ENCODE measurements at places on chromosomes 6 and 20.

- DNase-seq: no peak
Observed at GRCh38 chr6:161963181-161963580, 689.3 kb upstream of the AGPAT4 start.

DNA sequence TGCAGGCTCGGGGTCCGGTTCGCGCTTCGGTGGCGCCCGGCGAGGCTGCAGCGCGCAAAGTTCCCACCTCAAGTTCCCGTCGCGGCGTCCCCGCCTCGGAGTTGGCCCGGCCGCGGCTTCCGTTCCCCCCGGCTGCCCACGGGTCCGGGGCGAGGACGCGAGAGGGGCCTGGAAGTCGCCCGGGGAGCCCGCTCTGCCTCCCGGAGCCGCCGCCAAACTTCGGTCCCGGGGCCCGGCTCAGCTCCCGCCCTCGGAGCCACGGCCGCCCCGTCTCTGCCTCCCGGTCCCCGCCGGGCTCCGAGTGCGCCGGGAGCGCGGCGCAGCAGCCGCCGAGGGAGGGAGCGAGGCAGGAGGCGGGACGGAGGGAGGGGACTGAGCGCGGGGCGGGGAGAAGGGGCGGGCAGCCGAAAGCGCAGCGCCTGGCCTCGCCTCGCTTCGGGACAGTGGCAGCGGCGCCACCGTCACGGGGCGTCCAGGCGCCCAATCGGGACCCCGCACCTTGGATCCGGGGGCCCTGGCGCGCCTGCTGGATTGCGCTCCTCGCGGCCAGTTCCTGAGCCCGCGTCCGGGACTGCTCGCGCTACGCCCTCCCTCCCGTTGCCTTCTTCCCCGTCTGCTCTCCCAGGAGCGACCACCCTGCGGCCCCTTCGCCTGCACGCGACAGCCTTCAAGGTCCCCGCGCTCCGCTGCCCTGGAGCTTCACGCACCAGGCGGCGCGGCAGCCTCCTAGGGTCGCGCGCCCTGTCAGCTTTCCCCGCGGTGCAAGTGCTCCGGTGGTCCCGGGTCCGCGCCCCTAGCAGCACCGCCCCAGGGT lies at the start of gene KCNG1:
TSS of gene KCNG1 (minus strand) at position 305 of the 814 bp plus-strand sequence. CDS start 12,769 bp downstream, outside the sequence.
- DNase-seq: peak; percentile 26

DNA sequence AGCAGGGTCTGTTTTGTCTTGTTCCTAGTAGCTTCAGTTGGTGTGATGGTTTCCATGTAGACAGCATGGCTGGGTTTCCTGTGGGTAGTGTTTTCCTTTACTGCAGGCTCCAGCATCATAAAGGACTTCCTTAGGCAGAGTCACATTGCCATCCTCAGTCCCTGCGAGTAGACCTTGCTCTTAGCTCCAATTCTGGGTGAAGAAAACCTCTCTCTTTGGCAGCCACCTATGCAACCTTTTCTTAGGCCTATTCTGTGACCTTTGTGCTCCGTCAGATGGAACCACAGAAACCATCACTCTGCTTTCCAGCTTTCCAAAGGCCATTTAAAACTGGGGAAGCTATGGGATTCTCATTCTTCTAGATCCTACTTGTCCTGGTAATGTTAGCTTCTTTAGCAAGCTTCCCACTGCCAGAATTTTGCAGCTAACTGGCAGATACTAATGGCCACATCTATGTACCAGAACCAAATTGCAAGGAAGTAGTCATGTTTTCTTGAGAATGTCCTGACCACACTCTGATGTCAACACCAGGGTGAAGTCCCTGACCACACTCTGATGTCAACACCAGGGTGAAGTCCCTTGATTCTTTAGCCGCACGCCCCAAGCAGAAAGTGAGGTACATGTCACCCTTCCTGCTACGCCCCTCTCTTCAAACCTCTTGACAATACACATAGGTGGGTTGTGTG lies 646.6 kb upstream of the HS3ST5 start:
- no peak for DNase-seq

DNA sequence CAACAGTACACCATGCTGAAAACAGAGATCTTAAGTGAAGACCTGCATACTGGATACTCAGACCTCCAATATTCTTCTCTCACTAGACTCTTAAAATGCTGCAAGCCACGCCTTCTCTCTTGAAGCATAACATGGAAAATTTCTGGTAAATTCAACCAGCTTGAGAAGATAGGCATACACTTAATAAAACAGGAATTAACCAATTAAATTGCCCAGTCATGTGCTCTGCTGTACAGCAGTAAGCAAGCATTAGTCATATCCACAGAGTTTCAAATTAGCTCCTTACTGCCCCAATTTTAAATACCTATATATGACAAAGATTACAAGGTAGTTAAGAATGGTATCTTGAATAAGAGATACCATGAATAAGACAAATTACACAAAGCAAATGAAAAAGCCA lies 53.8 kb downstream of the C6orf58 start:
- no peak for DNase-seq

- no peak for DNase-seq
Observed at GRCh38 chr20:18647777-18648176, 59.9 kb downstream of the DTD1 start.

GRCh38 chr6:5626727-5627426 lies 365.6 kb downstream of the FARS2 start:
- no peak for DNase-seq

GRCh38 chr6:43185391-43185985 lies 3.5 kb downstream of the CUL9 start:
- no peak for DNase-seq

DNA sequence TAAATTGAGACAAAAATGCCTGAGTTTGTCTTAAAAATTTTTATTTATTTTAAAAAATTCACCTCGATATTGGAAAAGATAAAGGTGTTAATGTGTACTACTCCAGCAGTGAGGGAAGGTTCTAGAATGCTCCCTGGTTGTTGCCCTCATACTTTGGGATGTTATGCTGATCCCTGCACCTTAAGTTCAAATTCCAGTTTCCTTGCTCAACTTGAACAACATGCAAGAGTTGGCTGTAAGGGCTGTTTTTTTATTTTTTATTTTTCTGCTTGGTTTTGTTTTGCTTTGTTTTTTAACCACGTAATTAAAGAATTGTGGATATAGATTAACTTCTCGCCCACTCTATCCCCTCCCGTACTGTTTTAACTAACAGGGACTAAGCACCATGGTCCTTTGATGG lies 158.7 kb upstream of the CITED2 start:
- DNase-seq: no peak

- no peak for DNase-seq
Observed at GRCh38 chr20:38579219-38579910, 1.6 kb upstream of the ADIG start.

DNA sequence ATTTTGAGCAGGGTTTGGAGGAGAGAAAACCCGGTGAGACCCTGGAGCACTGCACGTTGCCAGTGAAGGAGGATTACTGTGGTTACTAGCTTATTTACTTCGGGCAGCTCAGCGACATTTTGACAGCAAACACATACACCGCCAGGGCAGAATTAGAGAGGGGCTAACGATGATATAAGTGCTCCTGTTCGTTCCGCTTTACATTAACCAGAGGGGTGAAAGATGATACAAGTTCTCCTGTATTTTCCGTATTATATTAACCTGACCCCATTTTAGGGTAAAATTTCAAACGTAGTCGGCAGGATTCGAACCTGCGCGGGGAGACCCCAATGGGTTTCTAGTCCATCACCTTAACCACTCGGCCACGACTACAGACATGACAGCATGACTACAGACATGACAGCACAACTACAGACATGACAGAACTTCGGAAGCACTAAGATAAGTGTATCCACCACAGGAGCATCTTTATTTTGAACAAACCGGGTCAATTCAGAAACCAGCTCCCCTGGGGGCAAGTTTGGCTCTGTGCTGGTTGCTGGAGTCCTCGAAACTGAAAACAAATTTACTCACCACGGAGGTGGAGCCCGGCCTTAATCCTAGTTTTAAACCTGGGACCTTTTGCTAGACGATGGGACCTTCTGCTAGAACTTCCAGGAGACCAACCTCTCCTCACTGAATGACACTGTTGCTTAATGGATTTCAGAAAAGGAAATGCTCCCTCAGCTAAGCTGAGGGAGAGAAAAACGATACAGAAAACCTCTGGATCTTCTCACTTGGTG lies 80.4 kb upstream of the ZNF184 start:
- peak; percentile 65 for DNase-seq

DNA sequence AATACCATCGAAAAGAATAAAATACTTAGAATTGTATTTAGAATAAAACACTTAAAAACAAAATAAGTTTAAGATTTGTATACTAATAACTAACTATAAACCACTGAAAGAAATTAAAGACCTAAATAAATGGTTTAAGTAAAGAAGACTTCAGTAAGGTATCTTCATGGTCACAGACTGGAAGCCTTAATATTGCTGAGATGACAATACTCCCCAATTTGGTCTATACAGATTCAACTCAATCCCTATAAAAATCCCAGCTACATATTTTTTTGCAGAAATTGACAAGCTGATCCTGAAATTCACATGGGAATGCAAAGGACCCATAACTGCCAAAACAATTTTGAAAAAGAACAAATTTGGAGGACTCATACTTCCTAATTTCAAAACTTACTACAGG lies 18.9 kb downstream of the SERINC3 start:
- DNase-seq: no peak

DNA sequence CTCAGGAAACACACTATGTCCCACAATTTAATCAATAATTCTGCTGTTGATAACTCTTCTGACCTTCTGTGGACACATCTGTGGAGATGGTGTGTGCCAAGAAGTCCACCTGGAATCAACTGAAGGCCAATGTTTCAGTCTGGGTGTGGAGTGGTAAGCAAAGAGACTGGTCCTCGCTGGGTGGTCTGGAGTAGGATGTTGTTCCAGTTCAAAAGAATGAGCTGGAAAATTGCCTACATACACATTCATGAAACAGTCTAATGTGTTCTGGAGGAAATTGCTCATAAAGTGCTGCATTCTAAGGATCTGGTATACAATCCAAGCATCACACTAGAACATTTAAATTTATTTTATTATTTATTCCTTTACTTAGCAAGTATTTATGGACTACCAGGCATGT lies 33.9 kb upstream of the TBX18 start:
- no peak for DNase-seq

DNA sequence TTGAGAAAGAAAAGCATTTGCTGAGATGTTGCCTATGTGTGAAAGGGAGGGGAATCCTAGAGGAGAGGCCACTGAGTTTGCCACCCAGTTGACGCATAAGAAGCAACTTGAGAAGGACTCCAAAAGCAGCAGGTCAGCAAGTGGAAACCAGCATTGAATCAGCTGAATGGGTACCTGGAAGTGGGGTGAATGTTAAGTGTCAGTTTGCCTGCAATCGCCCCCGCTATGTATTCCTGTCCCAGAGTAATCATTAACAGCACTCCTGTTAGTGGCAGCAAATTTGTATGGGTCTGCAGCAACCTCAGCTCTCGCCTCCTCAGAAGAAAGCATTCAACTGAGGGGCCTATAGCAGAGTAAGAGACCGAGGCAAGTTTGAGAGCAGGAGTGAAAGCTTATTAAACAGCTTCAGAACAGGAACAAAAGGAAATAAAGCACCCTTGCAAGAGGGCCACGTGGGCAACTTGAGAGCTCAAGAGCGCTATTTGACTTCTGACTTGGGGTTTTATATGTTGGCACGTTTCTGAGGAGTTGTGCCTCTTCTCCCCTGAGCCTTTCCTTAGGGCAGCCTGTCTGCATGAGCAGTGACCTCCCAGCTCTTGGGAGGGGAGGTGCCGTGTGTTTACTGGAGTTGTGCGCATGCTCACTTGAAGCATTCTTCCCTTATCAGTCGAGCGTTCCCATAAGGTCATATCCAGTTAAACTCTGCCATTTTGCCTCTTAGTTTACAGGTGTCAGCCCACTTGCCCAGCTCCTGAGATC lies 122.6 kb upstream of the PHACTR1 start:
- DNase-seq: no peak

GRCh38 chr6:170176136-170176897 lies 114.6 kb downstream of the DLL1 start:
- no peak for DNase-seq

DNA sequence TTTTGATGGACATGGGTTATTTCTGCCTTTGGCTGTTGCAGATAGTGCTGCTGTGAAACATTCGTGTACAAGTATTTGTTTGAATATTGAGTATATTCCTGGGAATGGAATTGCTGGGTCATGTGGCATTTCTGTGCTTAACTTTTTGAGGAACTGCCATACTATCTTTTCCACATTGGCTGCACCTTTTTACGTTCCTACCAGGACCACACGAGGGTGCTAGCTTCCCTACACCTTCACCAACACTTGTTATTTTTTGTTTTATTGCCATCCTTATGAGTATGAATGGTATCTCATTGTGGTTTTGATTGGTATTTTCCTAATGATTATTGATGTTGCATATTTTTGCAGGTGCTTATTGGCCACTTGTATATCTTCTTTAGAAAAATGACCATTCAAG lies 47.8 kb upstream of the PLCG1 start:
- DNase-seq: no peak

GRCh38 chr6:101730954-101731353 lies 337.4 kb downstream of the GRIK2 start:
- DNase-seq: no peak

DNA sequence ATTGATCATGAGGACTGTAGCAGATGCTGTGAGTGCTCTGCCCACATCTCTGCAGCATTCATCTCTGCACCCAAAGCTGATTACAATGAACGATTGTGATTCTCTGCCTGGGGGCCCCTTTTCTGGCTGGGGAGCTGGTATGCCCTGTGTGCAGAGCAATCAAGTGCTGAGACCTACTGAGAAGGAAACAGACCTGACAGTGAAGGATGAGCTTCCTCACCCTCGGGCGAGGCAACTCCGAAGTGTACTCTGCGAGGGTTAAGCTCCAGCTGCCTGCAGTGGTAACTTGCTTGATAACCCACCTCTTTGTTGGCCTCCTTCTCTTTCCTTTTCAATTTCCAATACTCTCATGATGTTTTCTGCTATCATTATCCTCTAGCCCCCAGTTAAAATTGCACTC lies 289.7 kb upstream of the RNF24 start:
- no peak for DNase-seq

GRCh38 chr6:36727505-36728021 lies 29.9 kb downstream of the RAB44 start:
- no peak for DNase-seq

DNA sequence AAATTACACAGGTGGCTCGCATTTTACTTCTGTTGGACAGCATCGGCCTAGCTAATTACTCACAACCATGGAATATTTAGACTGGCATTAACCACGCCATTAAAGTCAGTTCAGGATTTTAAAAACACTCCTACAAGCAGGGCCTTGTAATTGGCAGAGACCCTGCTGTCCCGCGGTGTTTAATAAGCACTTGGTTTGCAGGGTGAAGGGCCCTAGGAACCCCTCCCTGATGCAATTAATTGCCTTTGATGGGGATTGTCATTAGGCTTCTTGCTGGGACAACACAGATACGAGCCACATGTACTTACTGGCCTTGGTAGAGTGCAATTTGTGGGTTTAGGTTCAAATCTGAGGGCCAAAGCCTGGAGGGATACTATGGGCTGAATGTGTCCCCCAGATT lies 7.8 kb upstream of the VSTM2L start:
- DNase-seq: no peak

All from stimulated activated CD4-positive, alpha-beta T cell treated with anti-CD3 and anti-CD28 coated beads, Interleukin-12 subunit alpha, Interleukin-12 subunit beta, amount 100 ng/mL, for 24 hours (primary cell).